ENCODE measurements at places on chromosomes 16 and 17.

DNA sequence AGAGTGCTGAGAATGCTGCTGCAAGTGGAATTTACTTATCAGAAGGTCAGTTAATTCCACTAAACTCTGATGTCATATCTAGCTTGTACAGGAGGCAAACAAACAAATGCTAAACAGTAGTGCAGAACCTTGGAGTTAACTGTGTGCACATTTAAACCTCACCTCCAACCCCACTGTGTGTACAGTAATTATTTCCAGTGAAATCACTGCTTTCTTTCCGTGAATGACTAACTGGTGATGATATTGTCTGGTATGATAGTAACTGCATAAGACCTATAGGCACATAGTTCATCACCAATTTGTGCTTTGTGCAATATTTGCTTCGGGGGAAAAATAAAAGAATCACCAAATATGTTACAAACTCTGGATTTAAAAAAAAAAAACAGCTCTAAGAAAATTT is 492.5 kb upstream of the HSBP1 start:
- DNase-seq = no peak

GRCh38 chr17:19237389-19238166 is 412 bp downstream of the EPN2 start:
- no peak for DNase-seq

DNA sequence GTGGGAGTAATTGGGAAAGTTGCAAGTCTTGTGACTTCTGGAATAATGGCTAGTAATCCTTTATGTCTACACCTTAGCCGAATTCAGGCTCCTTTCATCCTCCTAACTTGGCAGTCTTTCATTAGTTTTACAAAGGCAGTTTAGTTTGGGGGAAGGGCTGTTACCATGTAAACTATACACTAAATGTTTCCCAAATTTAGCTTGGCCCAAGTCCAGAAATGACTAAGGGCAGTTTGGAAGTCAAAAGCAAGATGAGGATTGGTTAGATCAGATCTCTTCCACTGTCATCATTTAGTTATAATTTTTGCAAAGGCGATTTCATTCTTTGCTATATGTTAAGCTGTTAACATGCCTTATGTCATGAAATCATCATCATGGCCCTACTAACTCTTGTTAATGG is 115.4 kb upstream of the CACNG3 start:
- DNase-seq = no peak

GRCh38 chr17:63445571-63445953 is 544 bp downstream of the CYB561 start:
- no peak for DNase-seq

- DNase-seq = no peak
Observed at GRCh38 chr16:31477220-31478216, 5.4 kb upstream of the SLC5A2 start.

- DNase-seq = no peak
Observed at GRCh38 chr16:67723151-67723910, 4.2 kb upstream of the GFOD2 start.

DNA sequence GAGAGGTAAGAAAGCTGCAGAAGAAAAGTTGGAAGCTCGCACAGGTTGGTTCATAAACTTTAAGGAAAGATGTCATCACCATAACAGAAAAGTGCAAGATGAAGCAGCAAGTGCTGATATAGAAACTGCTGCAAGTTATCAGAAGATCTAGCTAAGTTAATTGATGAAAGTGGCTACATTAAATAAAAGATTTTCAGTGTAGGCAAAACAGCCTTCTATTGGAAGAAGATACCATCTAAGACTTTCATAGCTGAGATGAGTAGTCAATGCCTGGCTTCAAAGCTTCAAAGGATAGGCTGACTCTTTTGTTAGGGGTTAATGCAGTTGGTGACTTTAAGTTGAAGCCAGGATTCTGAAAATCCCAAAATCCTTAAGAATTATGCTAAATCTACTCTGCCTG is 24.0 kb downstream of the CYLD start:
- no peak for DNase-seq

DNA sequence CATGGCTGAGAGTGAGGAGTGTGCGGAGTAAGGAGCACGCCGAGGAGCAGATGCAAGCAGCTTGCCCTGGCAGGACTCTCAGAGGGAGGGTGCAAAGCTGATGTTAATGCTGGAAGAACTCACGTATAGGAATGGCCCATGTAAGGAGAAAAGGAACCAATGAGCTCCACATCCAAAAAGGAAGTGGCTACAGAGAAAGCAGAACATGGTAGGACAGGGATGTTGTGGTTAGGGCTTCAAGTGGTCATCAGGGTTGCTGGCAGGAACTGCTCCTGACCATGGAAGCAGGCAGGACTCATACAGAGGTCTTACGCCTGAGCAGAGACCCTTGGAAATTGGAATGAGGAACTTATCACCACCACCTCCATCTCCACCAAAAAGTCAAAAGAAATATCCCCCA is 5.2 kb downstream of the MYO1D start:
- DNase-seq = no peak

DNA sequence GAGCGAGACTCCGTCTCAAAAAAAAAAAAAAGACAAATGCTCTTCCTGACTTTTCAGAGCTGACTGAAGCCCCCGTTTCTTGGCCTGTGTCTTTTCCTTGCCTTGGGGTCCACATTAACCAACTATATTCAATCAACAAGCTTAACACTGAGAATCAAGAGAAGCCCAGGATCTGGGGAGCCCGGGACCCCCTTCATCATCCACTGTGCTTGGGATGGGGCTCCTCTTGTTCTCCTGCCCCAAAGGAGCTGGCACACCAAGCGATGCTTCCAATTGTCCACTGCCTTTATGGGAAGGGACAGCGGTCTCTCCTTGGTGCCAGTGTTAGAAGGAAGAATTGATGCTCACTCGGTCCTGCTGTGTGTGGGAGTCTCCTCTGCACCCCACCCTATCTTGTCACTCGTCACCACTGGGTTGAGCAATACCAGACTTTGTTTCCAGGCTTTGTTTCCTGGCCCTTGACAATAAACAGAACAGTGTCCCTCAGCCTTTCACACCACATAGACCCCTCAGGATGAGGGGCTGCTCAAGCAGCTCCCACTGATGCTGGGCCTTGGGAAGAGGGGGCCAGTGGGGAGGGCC is 146.7 kb downstream of the KCNJ12 start:
- DNase-seq = no peak

DNA sequence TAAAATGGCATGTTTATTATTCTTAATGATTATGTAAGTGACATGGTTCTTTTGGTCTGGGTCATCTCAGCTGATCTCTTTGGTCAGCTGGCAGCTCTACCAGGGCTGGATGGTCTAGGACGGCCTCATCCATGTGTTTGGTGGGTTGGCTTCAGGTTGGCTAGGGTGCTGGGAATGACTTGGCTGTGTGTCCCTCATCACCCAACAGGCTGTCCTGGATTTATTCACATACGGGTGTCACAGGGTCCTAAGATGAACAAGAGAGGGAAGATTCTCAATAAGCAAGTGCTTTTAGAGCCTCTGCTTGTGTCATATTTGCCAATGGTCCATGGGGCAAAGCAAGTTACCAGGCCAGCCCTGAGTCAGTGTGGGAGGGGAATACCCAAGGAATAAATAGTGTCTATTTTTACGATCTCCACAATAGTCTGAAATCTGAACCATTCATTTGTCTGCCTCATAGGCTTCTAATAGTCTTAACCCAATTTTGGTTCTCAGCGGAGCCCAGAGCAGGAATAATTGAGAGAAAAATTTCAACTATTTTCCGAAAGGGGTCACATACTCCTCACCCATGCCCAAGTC is 157.5 kb downstream of the HS3ST2 start:
- no peak for DNase-seq

- no peak for DNase-seq
Observed at GRCh38 chr16:31016018-31016417, 5.6 kb upstream of the STX1B start.

DNA sequence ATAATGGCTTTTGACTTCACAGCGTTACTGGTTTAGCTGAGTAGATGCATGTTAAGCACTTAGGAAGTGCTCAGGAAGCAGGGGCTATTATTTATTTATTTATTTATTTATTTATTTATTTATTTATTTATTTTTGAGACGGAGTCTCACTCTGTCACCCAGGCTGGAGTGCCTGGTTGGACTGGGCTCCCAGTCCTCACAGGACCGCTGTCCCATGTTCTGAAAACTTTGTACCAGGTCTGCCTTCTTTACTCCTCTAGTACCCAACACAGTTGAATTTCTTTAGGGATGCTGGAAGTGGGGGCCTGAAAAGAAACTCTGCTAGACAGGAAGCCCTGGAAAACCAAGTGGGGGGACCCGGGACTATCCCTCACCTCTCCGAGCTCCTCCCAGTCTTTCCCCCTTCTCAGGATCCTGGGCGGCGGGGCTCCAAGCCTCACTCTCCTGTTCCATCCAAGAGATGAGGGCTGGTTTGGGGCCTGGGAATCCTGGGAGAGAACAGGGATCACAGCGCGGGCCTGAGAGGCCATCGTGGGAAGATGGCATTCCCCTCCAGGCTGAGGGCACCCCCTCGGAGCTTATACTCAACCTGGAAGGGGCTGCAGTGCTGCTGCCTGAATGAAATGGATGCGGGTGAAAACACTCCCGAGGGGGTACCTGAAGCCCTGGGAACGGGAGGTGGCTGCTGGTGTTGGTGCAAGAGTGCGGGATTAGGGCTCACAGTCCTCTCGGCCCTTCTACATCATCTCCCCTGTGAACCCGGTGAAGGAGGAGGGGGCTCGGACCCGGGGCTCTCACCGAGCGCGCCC is 674 bp downstream of the ZNF688 start:
- no peak for DNase-seq

- no peak for DNase-seq
Observed at GRCh38 chr16:15660203-15660601, 10.2 kb downstream of the NDE1 start.

GRCh38 chr16:17590711-17591654 is 120.2 kb upstream of the XYLT1 start:
- peak; percentile 48 for DNase-seq

GRCh38 chr17:6346156-6346786 is 88.7 kb downstream of the AIPL1 start:
- DNase-seq = no peak

DNA sequence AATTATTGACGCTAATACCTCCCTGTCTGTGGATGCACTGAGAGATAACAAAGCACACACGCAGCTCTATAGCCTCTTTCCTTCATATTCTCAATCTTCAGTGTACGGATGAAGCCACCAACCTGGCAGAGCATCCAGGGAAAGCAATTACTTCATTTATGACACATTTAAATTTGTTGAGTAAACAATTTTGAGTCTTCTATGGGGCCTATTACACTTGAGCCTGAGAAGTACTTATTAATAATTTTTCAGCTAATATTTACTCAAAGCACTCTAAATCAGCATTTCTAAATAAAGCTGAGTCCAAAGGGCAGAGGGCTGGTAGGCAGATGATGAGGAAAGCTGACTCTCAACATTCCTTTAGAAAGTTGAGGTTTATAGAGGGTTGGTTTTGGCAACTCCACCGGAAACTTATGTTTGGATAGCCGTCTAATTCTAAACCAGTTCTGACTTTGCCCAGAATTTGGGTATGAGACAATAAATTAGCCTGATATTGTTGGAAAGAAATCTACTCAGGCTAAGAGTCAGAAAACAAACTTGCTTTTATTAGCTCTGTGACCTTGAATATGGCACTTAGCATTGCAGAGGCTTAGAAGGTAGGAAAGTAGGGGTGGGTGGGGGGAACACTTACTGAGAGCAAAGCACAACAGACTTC is 643.5 kb downstream of the CDH11 start:
- DNase-seq = no peak

- DNase-seq = peak; percentile 84
Observed at GRCh38 chr17:58329035-58329809, 627 bp upstream of the TSPOAP1 start.

GRCh38 chr16:86322806-86323205 is 187.5 kb upstream of the FOXF1 start:
- no peak for DNase-seq

- DNase-seq = no peak
Observed at GRCh38 chr17:2825253-2825970, 29.2 kb downstream of the RAP1GAP2 start.

DNA sequence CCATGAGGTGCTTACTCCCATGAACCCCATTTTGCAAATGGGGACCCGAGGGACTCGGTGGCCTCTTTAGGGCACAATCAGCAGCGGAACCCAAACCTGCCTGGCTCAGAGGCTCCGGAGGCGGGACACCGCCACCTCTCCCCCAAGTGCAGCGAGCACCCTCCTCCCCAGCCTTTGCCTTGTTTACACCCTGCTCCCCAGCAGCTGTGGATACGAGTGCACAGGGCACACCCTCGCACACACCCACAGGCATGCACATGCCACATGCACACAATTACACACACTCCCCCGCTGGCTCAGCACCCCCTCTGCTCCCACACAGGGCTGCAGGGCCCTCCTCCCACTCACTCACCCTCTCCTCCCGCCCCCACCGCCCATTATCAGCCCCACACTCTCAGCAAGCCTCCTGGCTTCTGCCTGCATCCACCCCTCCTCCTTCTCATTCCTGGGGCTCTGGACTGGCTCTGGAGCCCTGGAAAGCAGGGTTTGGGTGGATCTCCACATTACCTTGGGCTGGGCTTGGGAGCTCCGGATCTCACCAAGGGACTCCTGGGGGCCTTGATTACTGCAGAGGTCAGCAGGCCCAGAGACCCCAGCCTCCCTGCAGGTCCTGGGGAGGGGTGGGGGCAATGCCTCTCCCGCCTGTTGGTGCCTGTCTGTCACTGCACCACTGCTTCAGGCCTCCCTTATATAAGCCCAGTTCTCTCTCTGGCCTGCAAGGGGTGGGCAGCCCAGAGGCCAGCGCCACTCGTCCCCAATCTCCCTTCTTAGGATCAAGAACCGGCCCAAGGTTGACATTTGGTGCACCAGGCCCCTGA is 6.4 kb downstream of the PDK2 start:
- DNase-seq = no peak

- no peak for DNase-seq
Observed at GRCh38 chr16:72590151-72590937, 418.4 kb upstream of the PMFBP1 start.

DNA sequence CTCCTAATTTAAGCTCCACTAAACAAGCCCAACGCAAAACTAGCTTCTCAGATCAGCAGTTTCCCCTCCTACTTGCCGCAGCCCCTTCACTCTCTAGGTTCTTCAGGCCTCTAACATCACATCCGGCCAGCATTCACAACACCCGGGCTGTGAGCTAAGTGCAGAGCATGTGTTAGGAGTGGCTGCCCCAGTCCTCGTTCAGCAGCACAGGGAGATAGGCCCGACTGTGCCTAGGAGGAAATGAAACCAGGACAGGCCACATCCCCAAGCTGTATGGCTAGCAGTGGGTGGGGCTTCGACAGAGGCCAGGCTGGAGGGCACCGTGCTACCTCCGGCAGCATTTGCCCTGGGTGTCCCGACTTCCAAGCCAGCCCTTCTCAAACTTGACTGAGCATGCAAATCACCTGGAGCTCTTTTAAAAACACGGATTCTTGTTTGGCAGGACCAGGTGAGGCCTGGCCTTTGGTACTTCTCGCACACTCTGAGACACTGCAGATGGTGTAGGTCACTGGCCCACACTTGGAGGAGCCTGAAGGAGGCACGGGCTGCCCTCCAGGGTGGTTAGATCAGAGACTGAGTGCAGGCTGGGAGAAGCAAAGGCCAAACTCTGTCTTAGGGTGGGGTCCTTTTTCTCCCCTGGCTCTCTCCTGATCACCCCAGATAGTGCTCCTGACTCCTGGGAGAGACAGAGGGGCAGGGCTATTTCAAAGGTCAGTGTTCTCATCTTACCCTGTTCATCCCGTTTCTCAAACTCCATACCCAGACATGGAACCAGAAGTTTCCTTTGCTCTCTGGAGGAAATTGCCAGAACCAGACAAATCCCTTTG is 202.0 kb downstream of the C16orf78 start:
- no peak for DNase-seq

- DNase-seq = no peak
Observed at GRCh38 chr16:12530302-12530701, 273.4 kb downstream of the CPPED1 start.
